ENCODE measurements at places on chromosomes 3 and 15.

- H3K36me3 ChIP-seq: peaks cover 19% of the 10 kb centered on the region
- H3K4me3 ChIP-seq: no peak overlapping the region
- H3K27ac ChIP-seq: no peak overlapping the region
- DNase-seq: no peak
These were observed 994.7 kb downstream of the EPHA3 start for GRCh38 chr3:90102146-90102545.

DNA sequence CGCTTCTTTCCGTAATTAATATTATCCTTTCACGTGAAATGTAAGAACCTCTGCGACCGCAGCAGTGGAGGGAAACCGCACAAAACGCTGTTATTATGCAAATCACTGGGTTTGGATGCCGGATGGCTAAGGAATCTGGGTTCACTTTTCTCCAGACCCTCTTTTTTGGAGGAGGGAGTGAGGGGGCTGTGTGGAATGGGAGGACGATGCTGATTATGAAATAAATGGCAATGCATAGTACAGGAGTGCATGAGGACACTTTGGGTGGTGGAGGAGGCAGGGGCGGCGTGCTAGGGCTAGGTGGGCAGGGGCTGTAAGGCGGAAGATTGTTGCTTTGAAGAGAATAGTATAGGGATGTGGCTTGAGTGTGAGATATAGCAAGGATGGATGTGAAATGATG is 1.8 kb downstream of the CADM2 start:
- H3K27me3 ChIP-seq: no peaks in the 10 kb centered on the region
- DNase-seq: peak; percentile 51
- H3K4me3 ChIP-seq: peak overlapping the region; percentile 91
- H3K36me3 ChIP-seq: no peaks in the 10 kb centered on the region

GRCh38 chr3:127091376-127091775 is 101.6 kb upstream of the PRR23E start:
- no peak for DNase-seq
- H3K36me3 ChIP-seq: no peaks in the 10 kb centered on the region
- H3K27ac ChIP-seq: no peak overlapping the region
- H3K27me3 ChIP-seq: no peaks in the 10 kb centered on the region
- H3K4me1 ChIP-seq: no peaks in the 10 kb centered on the region
- H3K4me3 ChIP-seq: no peak overlapping the region

DNA sequence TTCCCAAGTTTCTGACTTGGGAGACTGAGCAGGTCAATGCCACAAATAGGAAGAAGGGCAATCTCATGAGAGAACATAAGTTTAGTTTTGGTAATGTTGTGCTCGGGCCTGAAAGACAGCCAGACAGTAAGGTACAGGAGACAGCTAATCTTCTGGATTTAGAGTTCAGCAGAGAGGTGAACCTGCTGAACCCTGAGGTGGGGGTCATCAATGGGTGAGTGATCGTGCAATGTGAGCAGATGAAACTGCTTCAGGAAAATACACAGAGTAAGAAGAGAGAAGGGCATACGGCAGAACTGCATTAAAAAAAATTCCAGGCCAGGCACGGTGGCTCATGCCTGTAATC is 23.3 kb downstream of the RUBCN start:
- H3K4me1 ChIP-seq: no peaks in the 10 kb centered on the region
- no peak overlapping the region for H3K27ac ChIP-seq
- no peaks in the 10 kb centered on the region for H3K27me3 ChIP-seq
- DNase-seq: no peak
- H3K4me3 ChIP-seq: no peak overlapping the region

GRCh38 chr15:44157679-44158078 is 37.4 kb downstream of the FRMD5 start:
- H3K27me3 ChIP-seq: no peaks in the 10 kb centered on the region
- H3K4me1 ChIP-seq: peaks cover 4% of the 10 kb centered on the region
- no peak for DNase-seq
- H3K27ac ChIP-seq: no peak overlapping the region
- no peaks in the 10 kb centered on the region for H3K36me3 ChIP-seq

DNA sequence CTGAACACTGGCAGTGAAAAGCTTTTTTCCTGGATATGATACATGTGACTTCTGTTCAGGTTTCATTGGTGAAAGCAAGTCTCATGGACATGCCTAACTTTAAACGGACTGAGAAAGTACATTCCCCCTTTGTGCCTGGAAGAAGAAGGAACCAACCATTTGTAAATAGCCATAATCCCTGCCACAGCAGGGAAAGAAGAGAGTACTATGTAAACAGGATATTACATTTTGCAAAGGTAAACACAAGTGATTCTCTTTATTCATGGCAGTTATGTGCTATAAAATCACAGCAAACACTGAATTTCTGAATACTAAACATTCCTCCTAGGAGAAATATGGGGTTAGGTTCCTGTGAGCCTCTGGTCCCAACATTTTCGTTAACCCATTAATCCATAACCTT is 46.8 kb downstream of the PRICKLE2 start:
- DNase-seq: no peak
- H3K4me3 ChIP-seq: no peak overlapping the region
- no peak overlapping the region for H3K27ac ChIP-seq
- H3K36me3 ChIP-seq: no peaks in the 10 kb centered on the region
- H3K4me1 ChIP-seq: no peaks in the 10 kb centered on the region
- no peaks in the 10 kb centered on the region for H3K27me3 ChIP-seq

GRCh38 chr3:170323331-170323730 is 34.2 kb upstream of the SKIL start:
- H3K27me3 ChIP-seq: no peaks in the 10 kb centered on the region
- no peak for DNase-seq
- no peak overlapping the region for H3K4me3 ChIP-seq
- H3K27ac ChIP-seq: peak overlapping the region; percentile 83
- no peaks in the 10 kb centered on the region for H3K36me3 ChIP-seq

GRCh38 chr3:189659571-189659970 is 28.4 kb downstream of the TP63 start:
- no peak overlapping the region for H3K27ac ChIP-seq
- H3K27me3 ChIP-seq: no peaks in the 10 kb centered on the region
- no peak for DNase-seq
- no peaks in the 10 kb centered on the region for H3K36me3 ChIP-seq
- H3K4me1 ChIP-seq: no peaks in the 10 kb centered on the region

- H3K27ac ChIP-seq: no peak overlapping the region
- H3K36me3 ChIP-seq: peaks cover 55% of the 10 kb centered on the region
- H3K4me3 ChIP-seq: peak overlapping the region; percentile 48
- no peaks in the 10 kb centered on the region for H3K27me3 ChIP-seq
- DNase-seq: no peak
These were observed 3.1 kb downstream of the SERF2 start for GRCh38 chr15:43795197-43795596.

GRCh38 chr3:106190296-106190695 is 321.5 kb upstream of the CBLB start:
- no peaks in the 10 kb centered on the region for H3K27me3 ChIP-seq
- H3K4me3 ChIP-seq: no peak overlapping the region
- no peak for DNase-seq
- no peak overlapping the region for H3K27ac ChIP-seq
- no peaks in the 10 kb centered on the region for H3K36me3 ChIP-seq

DNA sequence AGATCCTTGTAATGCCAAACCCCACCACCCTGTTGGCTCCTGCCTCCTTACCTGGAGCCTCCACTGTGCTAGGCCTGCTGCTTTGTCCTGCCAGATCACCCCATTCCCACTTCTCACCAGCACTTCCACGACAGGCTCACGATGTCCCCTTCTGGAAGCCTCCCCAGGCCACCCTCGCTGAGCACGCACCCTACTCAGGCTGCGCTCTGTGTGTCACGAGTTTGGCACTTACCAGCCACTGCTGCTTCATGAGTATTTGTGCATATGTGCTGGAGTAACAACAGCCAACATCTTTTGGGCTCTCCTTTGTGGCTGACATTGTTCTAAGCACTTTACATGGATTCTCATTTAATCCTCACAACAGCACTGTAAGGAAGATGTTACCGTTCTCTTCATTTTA is 58.1 kb downstream of the PDIA5 start:
- H3K27me3 ChIP-seq: no peaks in the 10 kb centered on the region
- no peak overlapping the region for H3K27ac ChIP-seq
- no peak overlapping the region for H3K4me3 ChIP-seq
- DNase-seq: no peak
- H3K36me3 ChIP-seq: peaks cover 96% of the 10 kb centered on the region
- H3K4me1 ChIP-seq: peaks cover 5% of the 10 kb centered on the region

GRCh38 chr3:186024210-186024609 is 84.7 kb downstream of the ETV5 start:
- no peak overlapping the region for H3K27ac ChIP-seq
- H3K4me3 ChIP-seq: no peak overlapping the region
- DNase-seq: no peak
- H3K27me3 ChIP-seq: no peaks in the 10 kb centered on the region

- no peaks in the 10 kb centered on the region for H3K4me1 ChIP-seq
- H3K27ac ChIP-seq: no peak overlapping the region
- no peaks in the 10 kb centered on the region for H3K27me3 ChIP-seq
These were observed 170.4 kb upstream of the TMC3 start for GRCh38 chr15:81544385-81544784.

All from endodermal cell (in vitro differentiated cells).